ENCODE measurements at places on chromosomes 16 and 17.

DNA sequence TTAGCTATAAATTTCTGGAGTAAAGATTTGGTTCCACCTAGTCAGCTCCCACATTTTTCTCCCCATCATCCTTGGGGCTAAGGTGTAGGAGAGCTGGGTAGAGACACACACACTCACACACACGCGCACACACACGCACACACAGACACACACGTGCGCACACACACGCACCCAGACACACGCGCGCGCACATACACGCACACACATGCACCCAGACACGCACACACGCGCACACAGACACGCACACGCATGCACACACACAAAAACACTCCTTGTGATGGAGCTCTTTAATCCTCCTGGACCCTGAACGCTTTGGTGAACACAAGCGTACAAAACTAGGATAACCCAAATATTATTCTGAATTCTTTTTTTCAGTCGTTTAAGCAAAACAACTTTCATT is 253.6 kb downstream of the C16orf95 start:
- DNase-seq, result peak; percentile 80

- no peak for DNase-seq
Observed at GRCh38 chr17:81349397-81350319, 45.6 kb upstream of the BAHCC1 start.

DNA sequence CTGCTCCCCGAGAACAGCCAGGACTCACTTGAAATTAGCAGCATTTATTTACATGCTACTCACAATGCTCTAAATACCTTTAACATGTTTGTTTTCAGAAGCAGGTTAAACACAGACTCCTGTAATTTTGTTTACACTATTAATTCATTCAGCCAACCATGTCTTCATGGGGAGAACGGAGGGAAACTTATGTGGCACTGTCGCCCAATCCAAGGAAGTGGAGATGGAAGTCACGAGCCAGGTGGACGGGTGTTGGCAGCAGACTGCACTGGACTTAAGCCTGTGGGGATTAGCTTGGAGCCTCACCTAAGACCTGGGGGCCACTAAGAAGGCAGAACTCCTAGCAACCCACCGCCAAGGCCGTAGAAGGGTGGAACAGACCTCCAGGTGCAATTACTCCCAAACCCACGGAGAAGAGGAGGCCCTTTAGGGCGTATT is 8.8 kb upstream of the GFAP start:
- DNase-seq, result no peak

- no peak for DNase-seq
Observed at GRCh38 chr17:78180083-78180482, 6.8 kb downstream of the TK1 start.

GRCh38 chr17:57579245-57579644 is 165.9 kb downstream of the CCDC182 start:
- DNase-seq, result no peak

DNA sequence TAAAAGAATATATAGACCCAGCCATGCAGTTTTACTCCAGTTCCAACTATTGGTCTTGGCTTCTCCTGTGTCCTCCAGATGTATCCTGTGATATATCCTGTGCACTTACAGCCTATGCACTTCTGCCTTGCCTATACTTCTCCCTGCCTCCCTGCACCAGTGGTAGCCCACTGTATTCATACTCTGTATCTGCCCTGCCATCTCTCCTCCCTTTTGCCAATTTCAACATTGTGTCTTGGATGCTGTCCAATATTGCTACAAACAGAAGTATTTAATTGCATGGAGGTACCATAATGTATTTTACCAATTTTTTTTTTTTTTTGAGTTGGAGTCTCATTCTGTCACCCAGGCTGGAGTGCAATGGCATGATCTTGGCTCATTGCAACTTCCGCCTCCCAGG is 242.7 kb downstream of the HAPSTR1 start:
- peak; percentile 22 for DNase-seq

DNA sequence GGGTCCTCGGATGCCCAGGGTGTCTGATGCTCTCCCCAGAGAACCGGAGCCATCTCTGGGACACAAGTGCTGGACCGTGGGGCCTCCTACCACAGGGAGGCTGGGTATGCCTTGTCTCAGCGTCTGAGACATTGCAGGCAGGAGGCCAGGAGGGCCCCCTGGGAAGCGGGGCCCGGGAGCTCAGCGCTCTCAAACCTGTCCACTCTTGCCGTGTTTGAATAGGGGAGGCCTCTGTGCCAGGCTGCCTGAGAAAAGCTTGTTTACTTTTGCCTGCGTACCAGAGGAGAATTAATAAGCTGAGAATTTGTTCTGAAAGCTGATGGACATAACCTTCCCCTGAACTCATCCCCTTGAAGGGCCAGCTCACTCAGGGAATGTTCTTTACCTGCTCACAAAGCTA is 163.8 kb downstream of the NTN1 start:
- DNase-seq, result no peak

DNA sequence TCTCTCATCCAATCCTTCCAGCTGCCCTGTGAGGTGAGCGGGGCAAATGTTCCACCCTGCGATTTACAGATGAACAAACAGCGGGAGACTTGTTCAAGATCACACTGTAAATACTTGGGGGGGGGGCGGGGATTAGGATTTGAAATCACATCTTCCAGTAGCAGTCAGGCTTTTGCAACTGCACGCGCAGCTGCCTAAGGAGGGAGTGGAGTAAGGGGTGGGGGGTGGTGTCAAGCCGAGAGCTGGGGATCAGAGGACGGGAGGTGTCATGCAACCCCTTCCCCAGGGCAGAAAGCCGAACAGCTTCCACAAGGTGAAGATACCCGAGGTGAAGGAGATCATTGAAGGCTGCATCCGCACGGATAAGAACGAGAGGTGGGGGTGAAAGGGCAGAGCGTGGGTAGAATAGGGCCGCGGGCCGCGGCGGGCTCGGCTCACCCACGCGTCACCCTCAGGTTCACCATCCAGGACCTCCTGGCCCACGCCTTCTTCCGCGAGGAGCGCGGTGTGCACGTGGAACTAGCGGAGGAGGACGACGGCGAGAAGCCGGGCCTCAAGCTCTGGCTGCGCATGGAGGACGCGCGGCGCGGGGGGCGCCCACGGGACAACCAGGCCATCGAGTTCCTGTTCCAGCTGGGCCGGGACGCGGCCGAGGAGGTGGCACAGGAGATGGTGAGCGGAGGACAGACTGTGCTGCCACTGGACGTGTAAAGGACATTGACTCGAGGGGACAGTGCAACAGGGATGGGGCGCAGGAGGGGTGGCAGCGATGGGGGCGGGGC is 4.6 kb downstream of the WNK4 start:
- DNase-seq, result no peak

DNA sequence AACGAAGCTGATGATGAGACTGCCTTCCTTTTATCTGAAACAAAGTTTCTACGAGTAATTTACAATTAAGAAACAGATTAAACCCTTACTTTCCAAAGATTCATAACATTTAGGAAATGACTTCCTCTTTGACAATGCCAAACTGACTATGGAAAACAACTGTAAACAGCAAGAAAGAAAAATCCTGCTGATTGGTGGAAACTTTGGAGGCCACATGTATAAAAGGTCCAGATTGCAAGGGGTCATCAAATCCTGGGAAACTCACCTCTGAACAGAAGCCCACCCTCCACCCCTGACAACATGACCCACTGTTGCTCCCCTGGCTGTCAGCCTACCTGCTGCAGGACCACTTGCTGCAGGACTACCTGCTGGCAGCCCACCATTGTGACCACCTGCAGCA is at the start of gene KRTAP9-6:
Gene KRTAP9-6 (plus strand): TSS at position 301 of the 400 bp plus-strand sequence. CDS start 0 bp downstream, at position 301.
- DNase-seq, result no peak

DNA sequence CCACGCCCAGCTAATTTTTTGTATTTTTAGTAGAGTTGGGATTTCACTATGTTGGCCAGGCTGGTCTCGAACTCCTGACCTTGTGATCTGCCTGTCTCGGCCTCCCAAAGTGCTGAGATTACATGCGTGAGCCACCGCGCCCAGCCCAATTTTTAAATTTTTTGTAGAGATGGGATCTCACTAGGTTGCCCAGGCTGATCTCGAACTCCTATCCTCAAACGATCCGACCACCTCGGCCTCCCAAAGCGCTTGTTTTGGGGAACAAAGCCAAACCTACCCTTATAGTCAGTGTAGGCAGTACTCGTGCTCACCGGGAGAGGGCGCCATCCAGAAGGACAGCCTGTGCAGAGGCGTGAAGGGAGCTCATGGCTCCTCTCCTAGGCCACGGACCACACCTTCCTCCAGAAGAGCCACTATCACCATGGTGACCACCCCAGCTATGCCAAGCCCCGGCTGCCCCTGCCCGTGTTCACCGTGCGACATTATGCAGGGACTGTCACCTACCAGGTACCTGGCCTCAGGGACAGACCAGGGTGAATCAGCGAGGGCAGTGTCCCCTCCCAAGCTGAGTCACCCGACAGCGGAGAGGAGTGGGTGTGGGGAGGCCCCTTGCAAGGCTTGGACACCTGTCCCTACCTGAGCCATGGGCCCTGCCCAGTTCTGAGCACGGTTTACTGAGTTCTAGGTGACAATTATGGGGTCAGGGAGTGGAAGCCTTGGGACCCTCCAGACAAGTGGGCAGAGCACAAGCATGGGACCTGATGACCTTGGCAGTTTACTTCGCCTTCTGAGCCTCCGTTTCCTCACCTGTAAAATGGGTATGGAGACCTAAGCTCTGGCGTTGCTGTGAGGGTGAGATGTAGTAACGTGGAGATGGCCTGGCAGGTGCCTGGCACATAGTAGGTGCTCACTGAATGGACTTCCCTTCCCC is 13.7 kb downstream of the MYO15B start:
- DNase-seq, result peak; percentile 56

DNA sequence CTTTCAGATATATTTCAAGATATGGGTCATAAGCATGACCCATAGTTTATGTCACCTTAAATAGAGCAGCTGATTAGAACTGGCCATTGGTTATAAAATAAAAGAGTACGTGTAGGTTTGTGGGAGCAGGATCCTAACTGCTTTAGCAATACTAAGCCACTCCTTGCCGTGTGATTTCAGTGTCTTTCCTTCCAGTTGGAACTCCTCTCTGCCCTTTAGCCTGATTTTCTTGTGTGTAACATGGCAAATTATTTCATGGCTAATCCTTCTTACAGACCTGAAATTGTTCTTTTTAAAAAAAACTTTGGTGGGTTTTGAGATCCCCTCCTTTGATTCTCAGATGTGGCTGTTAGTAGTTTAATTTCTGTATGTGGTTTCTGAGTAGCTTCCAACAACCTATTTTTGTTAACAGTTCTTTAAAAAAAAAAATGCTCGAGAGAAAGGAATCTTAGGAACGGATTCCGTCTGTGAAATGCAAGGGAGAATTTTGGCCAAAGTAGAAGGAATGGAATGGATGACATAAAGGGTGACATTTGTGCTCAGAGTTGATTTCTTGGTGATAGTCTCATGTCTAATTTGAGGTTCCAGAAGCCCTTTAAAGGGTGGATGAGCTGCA is 39.9 kb downstream of the DHRS7B start:
- no peak for DNase-seq

DNA sequence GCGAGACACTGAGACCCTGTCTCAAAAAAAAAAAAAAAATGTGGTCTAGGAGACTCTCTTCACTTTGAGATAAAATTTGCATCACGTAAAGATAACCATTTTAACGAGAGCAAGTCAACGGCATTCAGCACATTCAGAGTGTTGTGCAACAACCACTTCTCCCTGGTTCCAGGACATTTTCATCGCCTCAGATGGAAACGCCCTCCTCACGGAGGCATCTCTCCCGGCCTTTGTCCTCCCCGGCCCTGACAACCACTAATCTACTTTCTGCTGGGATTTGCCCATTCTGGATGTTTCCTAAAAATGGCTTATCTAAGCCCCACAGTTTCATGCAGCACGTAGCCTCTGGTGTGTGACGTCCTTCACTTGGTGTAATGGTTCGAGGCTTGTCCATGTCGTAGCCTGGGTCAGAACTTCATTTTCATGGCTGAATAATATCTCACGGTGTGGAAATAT is 6.4 kb upstream of the NPRL3 start:
- no peak for DNase-seq

DNA sequence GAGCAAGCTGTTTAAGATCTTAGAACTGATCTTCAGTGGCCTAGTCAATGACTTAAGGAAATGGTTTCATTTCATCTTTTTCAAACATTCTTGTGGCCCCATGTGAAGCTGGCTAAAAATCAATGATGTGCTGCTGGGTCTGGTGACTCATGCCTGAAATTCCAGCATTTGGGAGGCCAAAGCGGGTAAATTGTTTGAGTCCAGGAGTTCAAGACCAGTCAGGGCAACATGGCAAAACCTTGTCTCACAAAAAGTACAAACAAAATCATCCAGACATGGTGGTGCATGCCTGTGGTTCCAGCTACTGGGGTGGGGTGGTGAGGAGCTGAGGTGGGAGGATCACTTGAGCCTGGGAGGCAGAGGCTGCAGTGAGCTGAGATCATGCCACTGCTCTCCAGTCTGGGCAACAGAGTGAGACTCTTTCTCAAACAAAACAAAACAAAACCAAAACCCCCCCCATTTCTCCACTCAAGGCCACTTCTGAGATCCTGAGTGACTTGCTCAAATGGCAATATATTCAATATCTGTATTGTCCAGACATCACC is 17.4 kb upstream of the COL1A1 start:
- DNase-seq, result no peak

- no peak for DNase-seq
Observed at GRCh38 chr16:72837846-72838585, 209.9 kb downstream of the ZFHX3 start.

GRCh38 chr17:9557161-9557755 is 18.4 kb downstream of the STX8 start:
- no peak for DNase-seq

DNA sequence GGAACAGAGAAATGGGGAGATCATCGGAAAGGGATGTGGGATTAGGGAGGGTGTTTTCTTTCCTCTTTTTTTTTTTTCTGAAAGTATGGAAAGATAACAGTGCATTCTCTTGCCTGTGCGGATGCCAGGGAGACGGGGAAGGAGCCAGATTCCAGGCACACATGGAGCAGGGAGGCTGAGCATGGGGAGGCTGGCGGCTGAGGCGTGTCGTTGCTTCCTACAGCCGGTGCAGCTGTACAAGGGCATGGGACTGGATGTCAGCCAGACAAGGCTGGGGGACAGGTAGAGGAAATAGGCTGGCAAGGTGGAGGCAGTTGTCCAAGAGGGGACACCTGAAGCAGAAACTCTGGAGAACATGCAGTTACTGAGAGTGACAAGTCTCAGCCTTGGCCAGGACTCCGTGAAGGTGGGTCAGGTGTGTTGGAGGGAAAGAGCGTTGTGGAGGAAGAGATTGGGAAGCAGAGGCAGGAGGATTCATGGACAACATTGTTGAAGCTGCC is 16.6 kb upstream of the ADORA2B start:
- DNase-seq, result no peak

DNA sequence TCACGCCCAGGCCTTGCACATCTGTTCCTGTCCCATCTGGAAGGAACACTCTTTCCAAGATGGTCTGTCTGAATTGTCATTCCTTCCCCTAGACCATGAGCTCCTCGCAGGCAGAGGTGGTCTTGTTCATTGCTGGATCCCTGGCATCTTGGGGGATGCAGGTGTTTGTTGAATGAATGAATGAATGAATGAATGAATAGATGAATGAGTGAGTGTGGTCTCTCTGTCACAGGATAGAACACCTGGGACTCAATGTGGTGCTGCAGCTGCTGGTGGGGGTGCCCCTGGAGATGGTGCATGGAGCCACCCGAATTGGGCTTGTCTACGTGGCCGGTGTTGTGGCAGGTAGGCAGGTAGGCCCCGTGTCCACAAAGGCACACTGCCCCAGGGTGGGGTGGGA is 32.2 kb downstream of the RHBDL3 start:
- no peak for DNase-seq

GRCh38 chr16:87165151-87165550 is 152.0 kb downstream of the C16orf95 start:
- no peak for DNase-seq

All from lung microvascular endothelial cell (primary cell).